NCI-H1930 (cell line): ENCODE measurements at places on chromosomes 1 and 21.

GRCh38 chr1:1627829-1628753, 3.9 kb upstream of the MMP23B start:
- DNase-seq: no peak

DNA sequence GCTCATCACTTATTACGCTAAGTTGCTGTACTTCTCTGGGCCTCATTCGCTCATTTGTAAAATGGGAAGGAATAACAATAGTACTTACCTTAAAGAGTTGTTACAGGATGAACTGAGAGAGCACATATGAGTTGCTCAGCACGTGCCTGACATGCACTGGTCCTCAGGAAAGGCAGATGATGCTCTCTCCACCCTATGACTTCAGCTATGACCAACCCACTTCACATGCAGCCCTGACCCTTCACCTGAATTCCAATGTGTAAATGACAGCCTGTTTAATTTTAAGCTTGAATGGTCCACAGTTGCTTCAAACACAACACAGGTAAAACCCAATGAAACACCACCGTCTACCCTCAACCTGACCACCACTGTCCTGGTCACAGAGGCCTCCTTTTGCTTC, 32.9 kb downstream of the GADD45A start:
- no peak for DNase-seq

- no peak for DNase-seq
These were observed 9.8 kb downstream of the PLA2G5 start for GRCh38 chr1:20079661-20080305.

GRCh38 chr1:77370583-77371306, 88.9 kb downstream of the AK5 start:
- no peak for DNase-seq

DNA sequence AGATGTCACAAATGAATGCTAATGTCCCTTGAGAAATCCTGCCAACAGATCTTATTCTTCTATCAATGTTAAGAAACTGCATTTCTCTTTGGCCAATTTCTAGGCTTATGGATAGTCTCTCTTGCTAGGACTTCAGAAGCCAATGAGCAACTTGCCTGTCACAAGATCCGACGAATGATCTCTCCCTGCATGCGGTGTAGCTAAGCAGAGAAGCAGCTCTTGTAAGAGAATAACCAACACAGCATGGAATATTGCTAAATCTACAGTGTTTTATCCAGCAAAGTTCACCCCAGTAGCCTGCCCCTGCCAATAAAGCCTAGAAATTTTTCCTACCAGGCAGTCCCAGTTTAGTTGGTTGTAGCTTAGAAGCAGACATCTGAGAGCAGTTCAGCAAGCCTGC, 2.1 kb upstream of the SLC44A5 start:
- no peak for DNase-seq

DNA sequence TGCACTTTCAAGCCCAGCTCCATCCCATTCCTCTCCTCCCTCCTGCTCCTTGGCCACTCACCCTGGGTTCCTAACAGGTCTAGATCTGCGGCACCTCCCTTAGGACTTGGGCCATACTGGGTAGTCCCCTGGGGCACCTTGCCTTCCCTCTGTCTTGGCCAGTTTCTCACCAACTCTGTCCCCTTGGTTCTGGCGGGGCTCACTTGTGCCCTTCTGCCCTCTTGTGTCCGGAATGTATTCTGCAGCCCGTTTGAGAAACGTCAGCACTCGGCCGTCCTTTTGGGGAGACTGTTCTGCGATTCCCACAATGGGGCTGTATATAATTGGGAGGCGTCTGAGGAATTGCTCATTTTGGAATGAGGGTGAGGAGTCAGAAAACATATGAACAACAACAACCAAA, 162.4 kb downstream of the ZSCAN20 start:
- DNase-seq: no peak
